ENCODE measurements at places on chromosomes 1 and 21.

- no peak for DNase-seq
These were observed 130.5 kb downstream of the PPIAL4G start for GRCh38 chr1:148352470-148353053.

- no peak for DNase-seq
These were observed 17.2 kb upstream of the PTAFR start for GRCh38 chr1:28193701-28194161.

GRCh38 chr1:230236301-230237008, 169.4 kb downstream of the GALNT2 start:
- no peak for DNase-seq

- no peak for DNase-seq
These were observed 7.6 kb downstream of the ENO1 start for GRCh38 chr1:8870616-8871538.

DNA sequence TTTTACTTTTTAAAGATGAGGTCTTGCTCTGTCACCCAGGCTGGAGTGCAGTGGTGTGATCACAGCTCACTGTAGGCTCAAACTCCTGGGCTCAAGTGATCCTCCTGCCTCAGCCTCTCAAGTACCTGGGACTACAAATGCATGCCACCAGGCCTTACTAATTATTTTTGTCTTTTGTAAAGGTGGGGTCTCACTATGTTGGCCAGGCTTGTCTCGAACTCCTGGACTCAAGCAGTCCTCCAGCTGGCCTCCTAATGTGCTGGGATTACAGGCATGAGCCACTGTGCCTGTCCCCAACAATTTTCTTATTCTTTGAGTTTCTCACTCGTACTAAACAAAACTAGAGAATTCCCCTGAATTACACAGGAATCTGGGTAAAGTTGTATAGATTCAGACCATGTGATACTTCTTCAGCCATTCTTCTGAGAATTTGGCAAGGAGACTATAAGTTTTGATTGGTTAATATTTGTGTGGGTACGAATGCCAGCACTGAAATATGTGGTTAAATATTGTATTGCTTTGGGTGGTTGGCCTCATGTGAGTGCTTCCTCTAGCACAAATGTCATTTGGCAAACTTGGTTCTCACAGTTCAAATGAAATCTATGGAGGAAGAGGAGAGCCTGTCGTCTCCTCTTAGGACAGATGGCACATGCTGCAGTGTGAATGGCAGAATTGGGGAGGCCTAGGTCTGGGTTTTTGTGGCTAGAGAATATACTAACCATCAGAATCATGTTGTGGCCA, 104.9 kb downstream of the RUNX1 start:
- no peak for DNase-seq

GRCh38 chr1:44068442-44068921, 37.2 kb upstream of the SLC6A9 start:
- no peak for DNase-seq

DNA sequence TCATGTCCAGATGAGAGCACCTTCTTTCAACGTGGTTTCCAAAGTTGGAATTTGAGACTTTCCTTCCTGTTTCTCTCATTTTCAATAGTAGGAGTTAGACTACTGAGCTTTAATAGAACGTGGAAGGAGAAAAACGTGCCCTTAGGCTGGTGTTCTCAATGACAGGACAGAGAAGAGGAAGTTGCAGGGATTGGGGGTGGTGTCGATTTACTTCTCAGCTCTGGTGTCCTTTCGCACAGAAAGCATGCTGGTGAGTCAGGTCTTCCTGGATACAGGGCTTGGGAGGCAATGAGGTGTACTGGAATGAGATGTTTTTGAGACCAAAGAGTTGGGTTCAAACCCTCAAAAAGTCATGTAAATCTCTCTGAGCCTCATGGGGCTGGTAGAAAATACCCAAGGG, 67.1 kb downstream of the HIVEP3 start:
- DNase-seq: peak; percentile 76

- DNase-seq: no peak
These were observed 1.5 kb downstream of the STUM start for GRCh38 chr1:226549937-226550671.
